Activated CD8-positive, alpha-beta memory T cell treated with anti-CD3 and anti-CD28 coated beads for 4 hours (primary cell): ENCODE measurements at places on chromosomes 16 and 17.

GRCh38 chr16:66662445-66663194 is 33.9 kb downstream of the CMTM4 start:
- no peak for DNase-seq

DNA sequence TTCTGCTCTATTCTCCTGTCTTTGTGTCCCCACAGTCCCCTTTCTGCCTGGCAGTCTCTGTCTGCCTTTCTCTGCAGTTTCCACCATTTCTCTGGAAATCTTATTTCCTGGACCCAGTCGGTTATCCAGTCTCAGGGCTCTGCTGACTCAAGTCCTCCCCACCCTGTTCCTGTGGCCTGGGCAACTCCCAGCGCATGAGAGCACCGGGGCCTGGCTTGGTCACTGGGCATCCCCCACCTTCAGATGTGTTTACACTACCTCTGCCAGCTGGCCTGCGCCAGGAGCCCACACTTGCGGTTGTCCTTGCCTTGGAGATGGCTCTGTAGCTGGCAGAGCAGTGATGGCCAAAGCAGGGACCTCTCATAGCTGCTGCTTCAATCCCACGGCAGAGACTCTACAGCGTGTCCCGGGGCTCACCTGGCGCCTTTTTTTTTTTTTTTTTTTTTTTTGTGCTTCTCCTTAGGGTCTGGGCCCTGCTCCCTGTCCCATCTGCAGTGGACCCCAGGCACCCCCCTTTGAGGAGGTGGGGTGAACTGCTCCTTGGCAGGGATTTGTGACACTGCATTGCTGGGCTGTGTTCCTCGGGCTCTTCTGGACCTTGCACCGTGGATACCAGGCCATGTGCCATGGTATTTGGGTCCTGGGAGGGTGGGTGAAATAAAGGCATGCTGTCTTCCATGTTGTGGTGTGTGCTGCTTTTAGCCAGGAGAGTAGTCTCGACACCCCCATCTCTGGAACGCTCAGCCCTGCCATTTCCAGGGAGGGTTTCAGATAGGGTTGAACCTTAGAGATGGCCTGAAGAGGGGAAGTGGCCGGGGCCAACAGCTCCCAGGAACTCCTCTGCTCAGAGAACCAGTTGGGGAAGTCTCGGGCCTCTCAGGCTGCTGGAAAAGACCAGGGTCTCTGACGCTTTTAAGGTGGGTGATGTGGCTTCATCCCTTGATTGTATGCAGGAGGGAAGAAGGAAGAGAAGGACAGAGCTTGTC is 17.5 kb downstream of the GUCY2D start:
- no peak for DNase-seq

- DNase-seq: no peak
Observed at GRCh38 chr17:27547301-27547683, 83.7 kb upstream of the LGALS9 start.

GRCh38 chr17:30558686-30559545 is 81.7 kb downstream of the GOSR1 start:
- DNase-seq: no peak

DNA sequence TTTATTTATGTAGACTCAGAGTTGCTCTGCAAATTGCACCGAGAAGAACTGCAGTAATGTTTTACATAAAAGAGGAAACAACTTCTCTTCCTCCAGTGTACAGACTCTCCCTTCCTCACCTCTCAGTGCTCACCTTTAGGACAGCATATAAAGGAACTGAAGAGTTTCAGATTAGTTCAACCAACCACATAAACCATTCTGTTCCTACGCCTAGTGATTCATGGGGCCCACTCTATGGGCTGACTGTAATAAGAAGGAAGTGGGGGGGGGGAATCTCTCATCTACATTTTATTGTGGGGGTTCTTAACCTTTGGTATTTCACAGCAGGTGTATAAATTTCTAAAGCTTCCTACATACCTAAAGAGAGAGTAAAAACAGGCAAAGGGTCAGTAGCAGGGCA is 18.3 kb downstream of the ZSWIM7 start:
- DNase-seq: no peak

- DNase-seq: no peak
Observed at GRCh38 chr17:15157051-15157450, 108.1 kb downstream of the PMP22 start.

- DNase-seq: no peak
Observed at GRCh38 chr17:34721326-34721725, 141.9 kb downstream of the TMEM132E start.

DNA sequence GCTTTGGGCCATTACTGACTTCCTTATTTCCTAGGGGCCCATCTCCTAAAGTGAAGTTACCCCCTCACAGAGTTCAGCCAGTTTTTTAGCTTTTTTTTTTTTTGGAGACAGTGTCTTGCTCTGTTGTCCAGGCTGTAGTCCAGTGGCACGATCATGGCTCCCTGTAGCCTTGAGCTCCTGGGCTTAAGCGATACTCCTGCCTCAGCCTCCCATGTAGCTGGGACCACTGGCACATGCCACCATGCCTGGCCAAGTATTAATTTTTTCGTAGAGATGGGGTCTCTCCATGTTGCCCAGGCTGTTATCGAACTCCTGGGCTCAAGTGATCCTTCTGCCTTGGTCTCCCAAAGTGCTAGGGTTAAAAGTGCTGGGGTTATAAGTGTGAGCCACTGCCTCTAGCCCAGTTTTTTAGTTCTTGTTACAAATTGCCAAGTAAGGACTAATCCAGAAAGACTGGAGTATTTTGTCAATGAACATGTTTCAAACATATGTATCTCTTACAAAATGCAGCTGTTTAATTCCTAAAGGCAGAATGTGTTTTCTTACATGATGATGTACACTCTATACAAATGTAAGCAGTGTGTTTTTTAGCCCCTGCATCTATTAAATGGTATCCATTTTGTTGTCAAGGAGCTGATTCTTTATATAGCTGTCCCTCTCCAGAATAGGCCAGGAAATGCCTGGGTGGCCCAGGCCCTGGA is 49.1 kb upstream of the IL34 start:
- no peak for DNase-seq

- DNase-seq: no peak
Observed at GRCh38 chr16:88740727-88741055, 34.4 kb downstream of the CTU2 start.

DNA sequence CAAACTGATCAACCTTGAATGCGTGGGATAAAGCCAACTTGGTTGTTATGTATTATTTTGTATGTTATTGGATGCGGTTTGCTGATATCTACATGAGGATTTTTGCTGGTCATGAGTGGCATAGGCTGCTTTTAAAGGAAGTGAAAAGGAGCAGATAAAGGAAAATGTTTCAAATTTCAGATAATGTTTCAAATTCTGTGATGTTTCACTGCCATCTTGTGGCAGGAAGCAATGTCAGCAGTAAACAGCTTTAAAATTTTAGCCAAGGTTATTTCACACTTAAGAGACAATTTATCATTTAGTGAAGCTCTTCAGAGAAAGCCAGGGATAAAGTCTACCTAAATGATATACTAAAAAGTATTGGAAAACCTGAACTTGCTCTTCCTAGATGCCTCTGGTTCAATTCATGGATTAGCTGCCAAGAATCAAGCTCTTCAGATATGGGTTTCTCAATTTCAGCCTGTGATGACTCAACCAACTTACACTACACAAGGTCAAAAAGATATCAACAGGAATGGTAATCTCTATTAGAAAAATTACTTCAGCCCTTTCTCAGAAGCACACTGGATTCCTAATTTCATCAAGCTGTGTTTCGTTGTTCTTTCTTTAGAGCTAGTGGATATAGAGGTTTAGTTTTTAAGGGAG is 136.0 kb upstream of the C17orf78 start:
- no peak for DNase-seq

GRCh38 chr16:66677179-66677578 is 19.4 kb downstream of the CMTM4 start:
- DNase-seq: no peak

GRCh38 chr17:9291912-9292560 is 270.7 kb downstream of the NTN1 start:
- DNase-seq: no peak

GRCh38 chr17:69711541-69711940 is 297.0 kb downstream of the MAP2K6 start:
- no peak for DNase-seq

- DNase-seq: no peak
Observed at GRCh38 chr16:54654429-54654828, 276.2 kb upstream of the IRX5 start.

DNA sequence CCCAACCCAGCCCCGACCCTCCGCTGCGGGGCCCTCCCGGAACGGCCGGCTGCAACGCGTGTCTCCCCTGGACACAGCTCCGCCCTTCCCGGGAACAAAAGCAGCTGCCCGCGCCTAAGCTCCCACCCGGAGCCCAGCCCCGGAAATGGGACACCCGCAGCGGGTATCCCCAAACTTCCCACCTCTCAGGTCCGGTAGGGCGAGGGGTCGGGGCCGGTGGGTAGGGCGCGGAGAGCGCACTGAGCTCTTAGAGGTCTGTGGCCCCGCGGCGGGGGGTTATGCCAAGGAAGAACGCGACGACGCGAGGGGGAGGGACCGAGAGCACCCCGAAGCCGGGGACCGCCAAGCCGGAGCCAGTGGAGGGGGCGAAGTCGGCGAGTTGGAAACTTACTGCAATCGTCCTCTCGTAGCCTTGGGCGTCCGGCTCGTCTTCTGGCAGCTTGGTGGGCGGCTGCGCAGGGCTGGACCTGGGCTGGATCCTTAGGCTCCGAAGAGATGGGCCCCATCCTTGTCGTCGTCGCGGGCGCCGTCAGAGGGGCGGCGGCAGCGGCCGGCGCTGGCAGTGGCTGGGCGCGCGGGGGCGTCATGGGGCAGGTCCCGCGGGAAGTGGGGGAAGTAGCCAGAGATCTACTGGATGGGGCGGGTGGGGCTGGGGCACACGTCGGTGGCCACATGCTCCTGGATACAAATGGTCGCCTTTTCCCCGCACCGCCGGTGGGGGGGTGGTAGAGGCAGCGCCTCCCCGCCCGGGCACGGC is 6.9 kb downstream of the USP6 start:
- DNase-seq: no peak

- no peak for DNase-seq
Observed at GRCh38 chr17:57110579-57111325, 25.7 kb downstream of the AKAP1 start.

- DNase-seq: no peak
Observed at GRCh38 chr17:63647065-63647725, 25.0 kb downstream of the MAP3K3 start.

DNA sequence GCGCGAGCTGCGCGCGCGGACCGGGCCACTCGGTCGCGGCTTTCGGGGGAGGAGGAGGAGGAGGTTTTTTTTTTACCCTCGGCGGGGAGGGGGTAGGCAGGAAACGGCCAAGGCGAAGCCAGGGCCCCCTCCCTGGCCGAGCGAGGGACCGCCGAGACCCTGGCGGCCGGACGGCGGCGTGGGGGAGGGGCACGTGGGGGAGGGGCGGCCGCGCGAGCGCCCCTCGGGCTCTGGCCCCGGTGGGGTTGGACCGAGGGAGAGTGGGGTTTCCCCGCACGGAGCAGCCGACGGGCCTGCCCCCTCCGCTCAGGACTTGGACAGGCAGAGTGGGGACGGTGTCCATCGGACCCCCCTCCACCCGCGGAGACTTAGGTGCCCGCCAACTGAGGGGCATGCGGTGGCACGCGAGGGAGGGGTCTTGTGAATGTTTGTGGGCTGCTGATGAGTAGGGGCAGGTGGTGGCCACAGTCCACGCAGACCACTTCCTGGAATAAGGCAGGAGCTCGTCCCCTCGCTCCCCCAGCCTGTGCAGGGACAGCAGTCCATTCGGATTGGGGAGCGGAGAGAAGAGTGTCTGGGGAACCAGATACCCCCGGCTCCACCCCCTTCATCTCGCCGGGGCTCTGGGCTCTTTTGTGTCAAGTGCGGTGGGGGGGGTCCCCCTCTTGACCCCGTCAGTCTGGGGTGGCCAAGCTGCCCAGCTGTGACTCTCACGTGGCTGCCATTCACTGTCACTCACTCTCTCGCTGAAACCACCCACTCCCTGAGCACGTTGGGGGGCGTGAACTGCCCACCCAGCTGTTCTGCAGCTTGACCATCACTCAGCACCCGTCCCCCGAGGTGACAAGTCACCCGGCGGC is 3.0 kb upstream of the CHD3 start:
- peak; percentile 18 for DNase-seq

- no peak for DNase-seq
Observed at GRCh38 chr17:22221344-22221743, 529.0 kb downstream of the KCNJ18 start.

DNA sequence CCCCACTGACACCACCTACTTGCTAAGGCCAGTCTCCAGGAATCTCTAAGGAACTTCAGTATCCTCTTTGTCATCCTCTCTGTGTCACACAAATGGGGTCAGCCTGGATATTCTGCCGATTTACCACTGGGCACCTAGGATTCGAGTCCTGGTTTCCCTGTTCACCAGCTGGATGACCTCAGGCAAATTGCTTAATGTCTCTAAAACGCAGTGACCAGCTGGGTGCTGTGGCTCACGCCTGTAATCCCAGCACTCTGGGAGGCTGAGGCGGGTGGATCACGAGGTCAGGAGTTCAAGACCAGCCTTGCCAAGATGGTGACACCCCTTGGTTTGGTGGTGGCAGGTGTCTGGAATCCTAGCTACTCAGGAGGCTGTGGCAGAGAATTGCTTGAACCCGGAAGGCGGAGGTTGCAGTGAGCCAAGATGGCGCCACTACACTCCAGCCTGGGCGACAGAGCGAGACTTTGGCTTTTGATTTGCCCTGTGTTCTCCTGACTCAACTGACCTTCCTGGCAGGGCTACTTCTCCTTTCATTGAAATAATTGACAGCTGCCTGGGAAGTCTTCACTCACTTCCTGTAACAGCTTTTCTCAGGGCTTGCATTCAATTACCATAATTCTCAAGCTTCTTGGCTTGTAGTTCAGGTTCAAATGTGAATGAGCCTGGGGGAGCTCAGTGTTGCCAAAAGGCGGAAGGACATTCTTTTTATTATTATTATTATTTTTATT is 15.4 kb downstream of the SYCE1L start:
- no peak for DNase-seq

DNA sequence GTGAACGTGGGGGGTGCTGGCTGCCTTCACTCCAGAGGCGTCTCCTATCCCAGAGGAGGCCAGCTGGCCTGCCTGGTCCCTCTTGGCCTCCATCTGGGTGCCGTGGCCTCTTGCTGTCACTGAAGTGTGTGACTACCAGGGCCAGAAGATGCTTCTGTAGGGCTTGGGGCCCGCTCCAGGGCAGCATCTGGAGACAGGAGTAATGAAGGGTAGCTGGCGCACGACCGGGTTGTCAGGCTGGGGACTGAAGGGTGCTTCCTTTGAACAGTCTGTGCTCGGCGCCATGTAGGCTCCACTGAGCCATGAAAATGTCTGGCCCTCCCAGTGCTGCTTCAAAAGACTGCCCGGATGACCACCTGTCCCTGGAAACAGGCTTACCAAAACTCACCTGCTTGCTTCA is 31.3 kb downstream of the ASIC2 start:
- no peak for DNase-seq

DNA sequence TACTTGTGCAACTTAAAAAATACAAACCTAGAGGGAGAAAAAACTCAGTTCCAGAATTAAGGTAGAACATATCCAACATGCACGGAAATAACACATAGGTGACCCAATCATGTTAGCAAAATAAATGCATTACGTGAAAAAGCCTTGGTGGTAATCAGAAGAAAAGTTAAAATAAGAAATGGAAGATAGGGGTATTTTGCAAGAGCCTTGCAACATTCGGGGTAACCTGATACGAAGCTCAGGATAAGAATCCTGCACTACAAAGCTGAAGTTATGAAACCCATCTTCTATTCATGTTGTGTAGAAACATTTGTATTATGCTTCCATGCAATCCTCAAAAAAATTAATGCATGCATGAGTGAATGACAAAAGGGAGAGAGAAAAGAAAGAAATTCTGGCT is 33.1 kb downstream of the CHCT1 start:
- DNase-seq: no peak
